Activated CD4-positive, alpha-beta T cell treated with anti-CD3 and anti-CD28 coated beads for 1 hour (primary cell): ENCODE measurements at places on chromosomes 6 and 20.

- no peak for DNase-seq
These were observed 79.4 kb downstream of the FOXC1 start for GRCh38 chr6:1689141-1689540.

- DNase-seq: no peak
These were observed 50.7 kb upstream of the PLCG1 start for GRCh38 chr20:41086402-41087324.

GRCh38 chr6:137697267-137697938 is 169.7 kb upstream of the TNFAIP3 start:
- DNase-seq: no peak

- DNase-seq: no peak
These were observed 129.6 kb downstream of the TAF4 start for GRCh38 chr20:61935926-61936700.

GRCh38 chr6:133241086-133241900 is at the start of gene EYA4:
Gene EYA4 (plus strand): TSS chr6:133241357. CDS start chr6:133274781, 33,424 bp downstream.
- no peak for DNase-seq

- DNase-seq: no peak
These were observed 116.9 kb downstream of the RWDD2A start for GRCh38 chr6:83310046-83310445.

DNA sequence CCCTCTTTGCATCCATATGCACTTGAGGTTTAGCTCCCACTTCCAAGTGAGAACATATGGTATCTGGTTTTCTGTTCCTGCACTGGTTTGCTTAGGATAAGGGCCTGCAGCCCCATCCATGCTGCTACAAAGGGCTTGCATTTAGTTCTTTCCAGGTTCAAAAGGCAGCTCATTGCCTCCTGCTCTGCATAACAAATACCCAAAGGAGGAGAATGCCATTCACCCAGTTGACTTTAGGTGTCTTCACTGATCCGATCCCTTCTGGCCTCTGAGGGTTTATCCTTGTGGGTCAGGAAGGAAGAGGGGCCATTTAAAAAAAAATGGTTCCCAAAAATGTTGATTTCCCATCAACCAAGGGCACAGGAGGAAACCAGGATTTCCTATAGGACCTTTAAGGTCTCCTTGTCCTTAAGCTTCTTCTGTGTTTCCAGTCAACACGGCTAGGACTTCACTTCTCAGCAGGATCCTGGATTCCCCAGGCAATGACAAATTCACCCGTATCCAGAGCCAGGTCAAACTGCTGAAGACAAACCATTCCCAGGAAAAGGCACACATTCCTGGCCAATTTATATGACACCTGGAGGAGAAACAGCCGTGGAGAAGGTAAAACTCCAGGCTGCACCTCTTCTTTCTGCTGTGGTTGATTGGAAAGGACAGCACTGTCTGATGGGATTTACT is 447.7 kb upstream of the CDH4 start:
- DNase-seq: no peak
